ENCODE measurements at places on chromosomes 2 and 18.

- no peak for DNase-seq
Measured at GRCh38 chr2:47303341-47304148, 99.4 kb upstream of the MSH2 start.

DNA sequence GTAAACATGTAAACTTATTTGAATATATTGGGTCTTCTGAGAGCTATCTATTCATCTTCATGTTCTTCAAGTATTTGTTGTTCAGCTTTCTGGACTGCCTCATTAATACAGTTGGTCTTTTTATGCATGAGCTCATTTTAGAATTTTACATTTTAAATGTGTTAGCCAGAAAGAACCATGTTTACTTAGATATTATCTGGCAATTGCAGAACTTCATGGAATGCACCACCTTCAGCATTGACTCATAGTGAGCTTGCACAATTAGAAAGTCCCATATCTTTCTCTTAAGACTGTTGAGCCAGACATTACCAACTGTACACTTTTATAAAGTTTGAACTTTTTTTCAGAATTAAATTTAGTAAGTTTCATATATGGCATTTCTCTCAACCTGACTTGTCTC, 536.7 kb downstream of the RIT2 start:
- no peak for DNase-seq

GRCh38 chr18:46856973-46857372, 60.3 kb downstream of the PIAS2 start:
- DNase-seq, result no peak

GRCh38 chr2:162908567-162908966, 70.0 kb upstream of the KCNH7 start:
- no peak for DNase-seq

DNA sequence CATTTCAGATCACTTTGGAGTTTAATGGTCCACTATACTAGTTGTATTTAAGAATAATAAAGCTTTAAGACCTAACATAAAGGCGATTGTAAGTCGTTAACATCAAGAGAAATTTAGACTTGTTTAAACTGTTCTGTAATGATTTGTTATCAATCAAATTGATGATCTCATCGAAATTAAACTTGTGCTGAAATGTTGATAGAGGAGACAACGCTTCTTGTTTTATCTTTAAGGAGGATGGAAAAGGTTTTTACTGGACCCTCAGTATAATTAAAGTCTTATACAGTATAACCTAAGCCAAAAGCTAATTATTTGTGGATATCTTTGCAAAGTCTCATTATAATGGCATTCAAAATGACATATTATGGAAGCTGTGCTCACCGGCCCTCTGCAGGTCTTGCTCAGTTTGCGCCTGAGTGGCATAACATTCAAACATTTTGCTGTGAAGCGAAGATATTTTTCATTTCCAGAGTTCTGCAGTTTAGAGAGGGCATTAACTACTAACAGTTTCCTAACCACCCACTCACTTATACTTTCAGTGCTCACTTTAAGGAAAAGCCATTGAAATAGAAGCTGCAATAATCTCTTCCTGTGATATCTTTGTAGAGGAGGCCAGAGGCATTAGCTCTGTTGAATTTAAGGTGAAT, 1.4 kb upstream of the SERTAD2 start:
- DNase-seq, result peak; percentile 39

DNA sequence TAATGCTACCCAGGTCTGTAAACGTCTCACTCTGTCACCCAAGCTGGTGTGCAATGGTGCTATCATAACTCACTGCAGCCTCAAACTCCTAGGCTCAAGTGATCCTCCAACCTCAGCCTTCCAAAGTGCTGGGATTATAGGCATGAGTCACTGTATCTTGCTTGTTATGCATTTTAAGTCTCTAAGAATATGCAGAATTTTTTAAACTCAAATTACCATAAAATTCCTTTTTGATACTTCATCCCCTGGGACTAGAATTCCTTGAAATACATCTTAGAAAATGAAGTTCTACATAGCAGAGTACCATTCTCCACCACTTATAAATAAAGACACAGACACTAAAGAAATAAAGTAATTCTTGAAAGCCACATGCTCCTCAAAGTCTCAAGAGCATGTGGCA, 30.2 kb upstream of the LRATD1 start:
- no peak for DNase-seq

GRCh38 chr2:241724259-241724974, 10.0 kb upstream of the D2HGDH start:
- peak; percentile 25 for DNase-seq

GRCh38 chr2:179483131-179483530, 218.5 kb upstream of the SESTD1 start:
- no peak for DNase-seq

DNA sequence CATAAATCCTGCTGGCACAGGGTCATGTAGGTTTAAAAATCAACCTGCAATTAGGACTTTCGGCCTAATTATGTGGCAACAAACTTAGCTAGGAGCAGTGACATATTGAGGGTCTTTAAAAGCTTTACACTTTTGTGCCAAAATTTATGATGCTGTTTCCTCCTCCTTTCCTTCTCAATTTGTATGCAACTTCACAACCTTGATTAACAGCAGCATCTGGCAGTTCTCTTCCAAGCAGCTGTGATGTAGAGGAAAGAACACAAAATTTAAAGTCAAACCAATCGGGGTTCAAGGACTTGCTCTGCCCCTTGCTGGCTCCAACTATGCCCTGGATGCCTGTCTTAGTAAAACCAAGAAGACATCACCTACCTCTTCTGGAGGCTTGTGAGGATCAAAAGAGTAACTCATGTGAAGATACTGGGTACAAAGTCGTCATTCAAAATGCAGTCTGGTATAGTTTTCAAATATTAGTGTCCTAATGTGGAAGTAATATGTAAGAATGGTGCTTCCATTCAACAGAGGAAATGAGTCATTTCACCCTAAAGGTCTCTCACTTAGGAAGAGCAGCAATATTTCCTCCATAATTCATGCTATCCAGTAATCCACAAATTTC, 94.7 kb downstream of the ANKRD44 start:
- DNase-seq, result no peak

GRCh38 chr2:171522052-171522787, at the start of gene CYBRD1:
Gene CYBRD1, plus strand, starts transcription at chr2:171522474. Its CDS starts 72 bp downstream, at chr2:171522546.
- DNase-seq, result no peak

DNA sequence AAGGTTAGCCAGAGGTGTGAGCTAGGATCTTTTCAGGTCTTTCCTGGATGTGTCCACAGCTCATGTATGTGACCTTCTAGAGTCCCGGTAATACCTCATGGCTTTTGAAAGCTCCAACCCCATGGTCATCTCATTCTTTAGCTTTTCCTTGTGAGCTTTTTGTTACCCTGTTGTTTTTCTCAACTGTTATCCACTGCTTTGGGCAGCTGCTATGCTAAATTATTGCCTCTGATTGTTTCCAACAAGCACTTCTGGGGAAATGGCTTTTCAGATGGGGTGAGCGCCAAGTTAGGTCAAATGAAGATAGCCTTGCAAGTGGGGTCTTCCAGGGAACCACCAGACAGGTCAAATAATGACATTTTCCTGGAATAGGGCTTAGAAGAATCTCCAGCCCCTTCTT, 27.9 kb downstream of the ME2 start:
- no peak for DNase-seq

GRCh38 chr2:140257692-140258300, 1477.6 kb upstream of the NXPH2 start:
- no peak for DNase-seq

DNA sequence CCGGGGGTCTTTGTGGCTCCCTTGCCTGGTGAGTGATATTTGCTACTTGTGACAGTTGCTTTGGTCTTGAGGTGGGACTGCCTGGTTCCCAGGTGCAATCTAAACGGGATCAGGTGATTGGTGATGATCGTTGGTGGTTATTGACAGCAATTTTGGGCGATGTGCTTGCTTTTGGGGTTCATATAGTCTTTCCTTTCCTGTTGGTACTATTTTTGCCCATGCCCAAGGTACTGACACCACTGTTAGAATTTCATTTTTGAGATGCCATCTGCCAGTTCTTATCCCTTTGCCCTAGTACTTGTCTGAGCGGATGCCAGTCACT, 573 bp downstream of the WDR7 start:
- no peak for DNase-seq

DNA sequence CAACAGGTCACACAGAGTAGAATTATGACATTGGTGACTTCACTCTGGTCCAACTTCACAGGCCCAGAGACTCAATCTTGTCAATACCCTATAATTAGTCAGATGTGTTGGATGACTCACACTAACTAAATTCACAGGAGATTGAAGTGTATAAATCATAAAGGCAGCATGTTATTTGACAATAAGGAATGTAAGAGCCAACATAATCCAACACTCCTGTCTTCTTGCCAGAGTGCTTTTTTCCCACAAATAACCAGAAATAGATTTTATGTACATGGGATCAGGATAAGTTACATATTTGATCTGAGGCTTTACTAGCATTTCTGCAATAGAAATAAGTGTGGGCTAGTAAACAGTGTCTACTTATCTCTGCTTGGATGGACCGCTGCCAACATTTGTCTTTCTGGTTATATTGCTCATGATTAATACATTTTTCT, 42.2 kb upstream of the ZSWIM2 start:
- no peak for DNase-seq

DNA sequence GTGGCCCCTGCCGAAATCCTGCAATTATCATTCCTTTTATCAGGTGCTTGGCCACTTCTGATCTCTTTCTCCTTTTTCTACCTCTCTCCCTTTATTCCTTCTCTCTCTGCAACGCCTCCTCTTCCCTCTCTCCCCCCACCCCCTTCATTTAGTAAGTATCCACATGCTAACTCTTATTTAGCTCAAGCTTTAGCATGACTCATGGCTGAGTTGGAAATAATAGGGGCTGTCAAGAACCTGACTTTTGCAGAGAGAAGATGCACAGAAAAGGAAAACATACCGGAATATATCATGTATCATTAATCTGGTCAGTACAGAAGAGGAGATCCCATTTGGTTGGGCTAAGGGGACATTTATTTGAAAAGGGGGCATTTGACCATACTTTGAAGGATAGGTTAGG, 33.1 kb downstream of the FAM171B start:
- DNase-seq, result no peak

DNA sequence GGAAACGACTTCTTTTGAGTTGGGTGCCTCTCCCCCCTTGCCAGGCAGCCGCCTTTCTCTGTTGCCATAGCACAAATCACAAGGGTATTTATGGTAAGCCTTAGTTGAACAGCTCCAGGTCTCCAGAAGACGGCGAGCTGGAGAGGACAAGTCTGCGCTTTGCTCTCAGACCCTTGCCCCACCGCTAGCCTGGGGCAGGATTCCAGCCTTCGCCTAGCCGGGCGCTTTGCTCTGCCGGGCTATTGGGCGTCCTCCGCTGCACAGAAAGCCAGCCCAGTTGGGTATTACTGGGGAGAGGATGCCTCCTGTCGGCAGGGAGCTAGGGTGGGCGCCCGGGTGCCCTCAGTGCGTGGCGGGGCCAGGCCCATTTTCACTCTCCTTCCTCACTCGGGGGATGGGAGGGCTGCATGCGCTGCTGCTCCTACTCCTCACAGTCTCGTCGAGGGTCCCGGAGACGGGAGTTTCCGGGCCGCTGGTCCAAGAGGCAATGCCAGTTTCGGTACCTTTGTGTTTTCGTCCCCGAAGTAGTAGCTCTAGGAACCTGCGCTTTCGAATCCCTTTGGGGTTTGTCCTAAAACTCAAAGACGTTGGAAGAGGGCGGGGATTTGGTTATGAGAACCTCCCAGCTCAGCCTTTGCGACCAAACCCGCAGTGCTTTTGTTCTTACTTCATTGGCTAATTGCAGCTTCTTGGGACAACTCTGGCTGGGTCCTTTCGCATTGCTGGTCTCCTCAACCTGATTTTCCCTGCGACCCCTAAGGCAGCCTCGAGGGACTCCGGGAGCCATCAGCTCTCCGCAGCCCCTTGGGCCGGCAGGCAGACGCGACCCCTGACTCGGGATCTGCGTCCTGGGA, 3.6 kb upstream of the DLX2 start:
- peak; percentile 45 for DNase-seq

DNA sequence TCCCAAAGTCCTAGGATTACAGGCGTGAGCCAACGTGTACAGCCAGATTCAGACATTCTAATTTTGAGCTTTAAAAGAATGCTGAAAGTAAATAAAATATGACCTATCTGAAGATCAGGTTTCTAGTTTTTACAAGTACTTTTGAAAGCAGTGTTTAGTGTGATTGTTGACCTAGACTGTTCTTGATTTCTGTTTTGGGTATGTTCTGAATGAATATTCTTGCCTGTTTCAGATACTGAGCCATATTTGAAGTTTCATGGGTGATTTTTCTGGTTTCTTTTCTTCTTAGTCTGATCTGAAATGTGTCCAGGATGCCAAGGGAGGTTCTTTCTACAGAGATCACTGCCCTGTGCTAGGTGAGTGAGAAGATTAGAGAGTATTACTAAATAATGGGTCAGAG, 37.2 kb downstream of the MIB1 start:
- no peak for DNase-seq

- no peak for DNase-seq
Measured at GRCh38 chr2:37330681-37331080, 6.0 kb upstream of the PRKD3 start.

DNA sequence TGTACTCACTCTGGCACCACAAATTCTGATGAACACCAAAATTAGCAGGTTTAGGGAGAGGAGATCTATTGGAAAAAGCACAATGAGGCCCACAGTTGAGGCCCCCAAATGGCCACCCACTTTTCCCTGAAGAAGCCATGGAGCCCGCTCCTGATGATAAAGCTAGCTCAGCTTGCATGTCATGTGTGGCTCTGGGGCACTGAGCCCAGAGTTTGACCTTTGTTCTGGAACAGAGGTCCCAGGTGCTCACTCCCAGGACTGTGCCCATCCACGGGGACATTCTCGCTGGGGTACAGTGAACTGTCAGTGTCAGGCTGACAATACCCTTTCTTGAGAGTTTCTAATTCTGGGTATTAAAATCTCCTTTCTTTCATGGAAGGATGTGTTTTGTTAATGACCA, 36.2 kb downstream of the XDH start:
- DNase-seq, result no peak

DNA sequence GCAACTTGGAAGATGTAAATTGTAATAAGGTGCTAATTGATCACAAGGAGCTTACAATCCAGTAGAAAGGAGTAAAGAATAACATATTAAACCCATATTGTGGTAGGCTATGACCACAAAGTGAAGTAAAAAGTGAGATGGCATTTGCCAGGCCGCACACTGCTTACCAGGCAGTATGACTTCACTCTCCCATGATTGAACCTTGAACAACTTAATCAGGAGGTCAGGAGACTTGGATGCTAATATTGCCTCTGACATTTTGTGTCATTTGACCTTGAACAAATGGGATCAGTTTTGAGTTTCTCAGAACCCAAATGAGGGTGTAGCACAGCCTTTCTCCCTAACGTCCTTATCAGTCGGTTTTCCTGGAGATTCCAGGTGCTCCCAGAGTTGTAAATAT, 44.0 kb downstream of the SLC9A2 start:
- DNase-seq, result no peak

All from activated CD4-positive, alpha-beta T cell treated with anti-CD3 and anti-CD28 coated beads for 4 hours (primary cell).